ENCODE measurements at places on chromosomes 1 and 21.
A peak's percentile ranks its signal among the peaks of the same experiment; 100 is the strongest.

- H3K4me3 ChIP-seq = no peak overlapping the region
- DNase-seq = no peak
- H3K36me3 ChIP-seq = no peaks in the 10 kb centered on the region
These were observed 10.3 kb upstream of the VWA5B1 start for GRCh38 chr1:20280341-20280740.

- no peaks in the 10 kb centered on the region for H3K4me1 ChIP-seq
- H3K27me3 ChIP-seq = no peaks in the 10 kb centered on the region
- no peak overlapping the region for H3K27ac ChIP-seq
- DNase-seq = no peak
These were observed 54.0 kb downstream of the PIK3CD start for GRCh38 chr1:9705337-9706093.

GRCh38 chr21:41521489-41522027 lies 13.6 kb upstream of the TMPRSS2 start:
- H3K27me3 ChIP-seq = no peaks in the 10 kb centered on the region
- DNase-seq = no peak
- peaks cover 2% of the 10 kb centered on the region for H3K36me3 ChIP-seq
- no peaks in the 10 kb centered on the region for H3K4me1 ChIP-seq
- H3K27ac ChIP-seq = no peak overlapping the region

DNA sequence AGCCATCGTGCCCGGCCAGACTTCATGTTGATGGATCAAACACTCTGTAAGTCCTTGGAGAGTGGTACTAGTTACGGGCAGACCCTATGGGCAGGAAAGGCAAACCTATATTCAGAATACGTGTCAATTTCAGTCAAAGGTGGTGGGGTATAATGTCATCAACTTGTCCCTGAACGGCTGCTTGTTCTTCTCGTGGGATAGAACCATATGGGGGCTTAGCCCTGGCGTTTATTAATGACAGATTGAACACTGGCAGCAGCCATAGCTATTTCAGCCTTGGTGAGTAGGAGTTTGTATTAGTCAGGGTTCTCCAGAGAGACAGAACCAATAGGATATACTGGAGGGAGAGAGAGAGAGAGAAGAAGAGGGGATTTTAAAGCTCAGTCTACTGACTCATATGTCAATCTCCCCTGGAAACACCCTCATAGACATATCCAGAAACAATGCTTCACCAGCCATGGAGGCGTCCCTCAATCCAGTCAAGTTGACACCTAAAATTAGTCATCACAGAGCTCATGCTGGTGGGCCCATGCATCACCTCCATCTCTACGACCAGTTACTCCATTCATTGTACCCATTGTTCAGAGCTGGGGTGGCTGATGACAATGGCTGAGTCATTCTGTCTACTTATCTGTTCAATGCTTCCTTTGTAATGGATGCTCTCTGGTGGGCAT lies 16.1 kb upstream of the AQP10 start:
- DNase-seq = no peak
- no peak overlapping the region for H3K4me3 ChIP-seq
- H3K27ac ChIP-seq = no peak overlapping the region
- no peaks in the 10 kb centered on the region for H3K27me3 ChIP-seq

DNA sequence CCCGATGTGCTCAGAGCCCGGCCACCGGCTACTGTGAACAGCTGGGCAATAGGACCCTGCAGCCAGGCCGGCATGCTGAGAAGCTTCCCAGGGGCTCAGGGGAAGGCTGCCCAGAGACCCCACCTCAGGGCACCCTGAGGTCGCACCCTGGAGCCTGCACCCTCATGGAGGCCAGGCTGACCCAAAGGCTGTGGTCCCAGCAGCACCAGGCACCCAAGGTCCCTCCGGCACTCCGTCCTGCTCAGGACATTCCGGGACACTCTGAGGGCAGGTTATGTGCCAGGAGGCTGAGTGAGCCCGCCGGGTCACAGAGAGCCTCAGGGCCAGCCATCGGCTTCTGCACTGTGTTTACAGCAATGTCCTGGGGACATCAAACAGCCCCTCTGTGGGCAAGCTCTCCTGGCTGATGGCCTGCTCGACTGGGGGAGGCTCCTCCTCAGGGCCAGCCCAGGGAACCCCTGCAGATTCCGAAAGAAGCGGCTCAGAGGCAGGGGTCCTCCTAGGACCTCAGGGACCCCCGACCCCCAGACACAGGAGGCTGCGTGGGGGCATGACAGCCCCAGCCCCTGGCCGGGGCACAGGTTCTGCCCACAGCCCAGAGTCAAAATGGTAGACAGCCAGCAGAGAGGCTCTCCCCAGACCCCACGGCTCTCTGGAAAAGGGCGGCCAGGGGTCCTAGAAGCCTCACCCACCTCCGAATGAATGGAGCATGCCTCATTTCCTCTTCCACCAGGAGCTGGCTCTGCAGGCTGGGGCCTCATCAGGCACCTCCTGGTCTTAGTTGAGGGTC lies 8.2 kb downstream of the SLC19A1 start:
- H3K36me3 ChIP-seq = peaks cover 4% of the 10 kb centered on the region
- no peak overlapping the region for H3K27ac ChIP-seq
- no peak for DNase-seq
- H3K4me3 ChIP-seq = no peak overlapping the region
- H3K4me1 ChIP-seq = no peaks in the 10 kb centered on the region

DNA sequence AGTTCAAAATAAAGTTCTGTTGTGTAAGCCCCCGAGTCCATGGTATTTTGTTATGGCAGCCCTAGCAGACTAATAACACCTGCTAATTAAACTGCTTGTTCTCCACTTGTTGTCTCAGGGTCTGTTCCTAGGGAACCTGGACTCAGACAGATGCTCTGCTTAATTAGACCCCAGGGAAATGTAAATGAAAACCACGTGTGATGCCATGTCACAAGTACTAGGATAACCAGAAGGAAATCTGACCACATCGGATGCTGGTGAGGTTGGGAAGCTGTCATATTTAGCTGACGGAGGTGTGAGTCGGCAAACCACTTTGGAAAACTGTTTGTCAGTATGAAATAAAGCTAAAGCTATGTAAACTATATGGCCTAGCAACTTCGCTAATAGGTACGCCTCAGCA lies 19.6 kb downstream of the EDN2 start:
- DNase-seq = no peak
- no peaks in the 10 kb centered on the region for H3K27me3 ChIP-seq
- no peak overlapping the region for H3K27ac ChIP-seq
- no peaks in the 10 kb centered on the region for H3K36me3 ChIP-seq
- no peaks in the 10 kb centered on the region for H3K4me1 ChIP-seq
- H3K4me3 ChIP-seq = no peak overlapping the region

- H3K4me3 ChIP-seq = no peak overlapping the region
- no peak for DNase-seq
- H3K4me1 ChIP-seq = no peaks in the 10 kb centered on the region
These were observed 22.7 kb downstream of the SLX9 start for GRCh38 chr21:44962403-44962966.

DNA sequence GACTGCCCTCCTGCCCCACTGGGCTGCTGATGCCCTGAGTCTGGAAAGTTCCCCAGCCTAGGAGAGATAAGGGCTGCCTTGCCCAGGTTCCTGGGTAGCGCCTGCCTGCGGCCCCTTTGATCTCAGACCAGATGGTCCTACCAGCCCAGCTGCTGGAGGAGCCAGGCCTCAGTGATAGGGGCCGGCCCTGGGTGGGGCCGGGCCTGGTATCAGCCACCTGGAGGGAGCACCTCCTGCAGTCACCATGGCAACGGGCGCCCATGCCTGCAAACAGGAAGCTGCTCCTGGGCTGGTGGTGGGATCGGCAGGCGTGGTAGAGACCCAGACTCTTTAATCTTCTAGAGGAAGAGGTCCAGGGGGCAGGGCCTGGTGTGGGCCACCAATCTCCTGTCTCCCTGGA lies 119.7 kb upstream of the WNT4 start:
- DNase-seq = peak; percentile 90
- H3K27ac ChIP-seq = no peak overlapping the region
- peaks cover 5% of the 10 kb centered on the region for H3K4me1 ChIP-seq
- no peak overlapping the region for H3K4me3 ChIP-seq

Measured in H9 (cell line).